ENCODE measurements at places on chromosomes 2 and 18. TPM values are rescaled to one million over a fixed set of nuclear protein-coding genes. Genes with fewer than 3 reads are reported as not detected.
A peak's percentile ranks its signal among the peaks of the same experiment; 100 is the strongest.

- H3K36me3 ChIP-seq, result no peaks in the 10 kb centered on the region
- peaks cover 6% of the 10 kb centered on the region for H3K4me1 ChIP-seq
- peak overlapping the region; percentile 50 for H3K4me3 ChIP-seq
- DNase-seq, result peak; percentile 34
- H3K27me3 ChIP-seq, result no peaks in the 10 kb centered on the region
Observed at GRCh38 chr2:149329489-149330126, 779 bp upstream of the LYPD6 start.

DNA sequence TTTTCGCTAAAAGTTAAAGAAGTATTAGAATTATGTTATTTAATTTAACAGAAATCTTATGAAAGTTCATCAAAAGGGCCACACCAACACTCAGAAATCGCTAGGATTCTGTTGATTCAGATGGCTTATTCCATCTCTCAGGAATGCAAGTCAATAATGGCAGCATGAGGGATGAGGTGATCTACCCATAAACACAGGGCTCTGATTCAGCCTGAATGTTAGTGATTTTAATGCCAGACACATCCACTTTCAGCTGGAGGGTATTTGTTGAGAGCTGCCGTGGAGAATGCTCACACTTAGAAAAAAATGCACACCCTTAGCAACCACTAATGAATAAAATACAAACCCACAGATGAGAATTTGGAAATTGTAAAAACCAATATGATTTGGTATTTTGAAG, 173.3 kb upstream of the ERBB4 start:
- DNase-seq, result no peak
- H3K4me1 ChIP-seq, result no peaks in the 10 kb centered on the region
- no peak overlapping the region for H3K27ac ChIP-seq
- H3K27me3 ChIP-seq, result no peaks in the 10 kb centered on the region
- H3K4me3 ChIP-seq, result no peak overlapping the region
- no peaks in the 10 kb centered on the region for H3K36me3 ChIP-seq

FSHR gene
- 2.4 TPM for total RNA-seq

DNA sequence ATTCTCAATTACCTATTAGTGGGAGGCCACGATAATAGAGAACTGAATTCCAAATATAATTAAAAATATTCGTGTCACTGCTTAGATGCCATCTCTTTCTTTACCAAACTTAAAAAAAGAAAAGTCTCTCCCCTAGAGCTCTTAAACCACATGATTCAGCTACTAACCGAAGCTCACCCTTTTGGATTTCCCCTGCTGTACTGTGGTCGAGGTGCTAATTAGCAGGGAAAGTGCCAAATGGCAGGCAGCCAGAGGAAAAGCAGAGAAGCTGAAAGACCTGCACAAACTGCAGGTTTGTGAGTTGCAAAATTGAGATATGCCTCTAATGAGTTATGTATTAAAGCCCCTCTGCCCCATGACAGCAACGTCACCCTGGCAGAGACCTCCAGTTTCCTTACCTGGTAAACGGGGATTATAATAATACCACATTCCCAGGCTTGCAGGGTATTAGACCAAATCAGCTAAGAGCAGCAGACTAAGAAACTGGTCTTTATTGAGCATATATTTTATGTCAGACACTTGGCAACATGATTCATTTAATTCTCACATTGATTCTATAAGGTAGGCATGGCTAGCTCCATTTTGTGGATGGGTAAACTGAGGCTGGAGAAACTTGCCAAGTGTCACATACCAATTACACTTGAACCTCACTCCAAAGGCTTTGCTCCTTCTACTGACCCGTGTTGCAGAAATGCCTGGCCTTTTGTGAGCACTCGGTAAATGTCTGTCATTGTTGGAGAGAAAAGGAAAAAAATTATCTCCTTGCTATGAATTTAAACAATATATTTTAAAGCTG, 259.7 kb downstream of the LPIN1 start:
- no peak overlapping the region for H3K4me3 ChIP-seq
- DNase-seq, result peak; percentile 39
- no peaks in the 10 kb centered on the region for H3K27me3 ChIP-seq
- H3K36me3 ChIP-seq, result no peaks in the 10 kb centered on the region

MAP2 gene
- total RNA-seq, result 6.0 TPM

DNA sequence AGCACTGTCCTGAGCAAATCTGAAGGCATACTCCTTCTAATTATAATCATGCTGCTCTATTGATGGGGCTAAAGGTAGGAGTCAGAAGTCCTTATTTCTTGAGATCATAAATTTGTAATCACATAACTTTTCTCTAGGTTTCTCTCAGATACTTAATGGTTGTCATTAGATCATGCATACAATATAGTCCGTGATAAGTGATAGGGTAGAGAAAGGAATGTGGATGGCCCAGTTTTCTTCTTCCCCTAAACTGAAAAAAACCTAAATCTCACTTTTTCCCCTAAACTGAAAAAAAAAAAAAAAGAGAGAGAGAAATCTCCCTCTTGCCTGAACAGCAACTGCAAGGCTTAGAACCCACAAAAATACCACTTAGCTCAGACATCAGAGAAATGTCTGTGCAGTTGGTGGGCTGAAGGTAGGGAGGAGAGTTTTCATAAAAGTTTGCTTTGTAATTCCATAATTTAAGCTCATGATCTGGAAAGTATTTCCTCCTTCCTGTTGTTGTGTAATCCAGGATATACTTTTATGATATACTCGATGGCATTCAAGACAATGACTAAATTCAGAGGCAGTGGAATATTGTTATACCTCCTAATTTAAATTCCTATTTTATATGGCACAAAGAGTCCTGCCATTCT, 79.3 kb upstream of the ITPRID2 start:
- H3K27ac ChIP-seq, result no peak overlapping the region
- no peak overlapping the region for H3K4me3 ChIP-seq
- no peaks in the 10 kb centered on the region for H3K27me3 ChIP-seq
- H3K4me1 ChIP-seq, result peaks cover 4% of the 10 kb centered on the region

All from ovary (tissue), 10 donors.